Thoracic aorta (tissue), 2 donors: ENCODE measurements at places on chromosomes 16 and 17.

- no peak for DNase-seq
These were observed 47.4 kb upstream of the SLC38A10 start for GRCh38 chr17:81342269-81343070.

DNA sequence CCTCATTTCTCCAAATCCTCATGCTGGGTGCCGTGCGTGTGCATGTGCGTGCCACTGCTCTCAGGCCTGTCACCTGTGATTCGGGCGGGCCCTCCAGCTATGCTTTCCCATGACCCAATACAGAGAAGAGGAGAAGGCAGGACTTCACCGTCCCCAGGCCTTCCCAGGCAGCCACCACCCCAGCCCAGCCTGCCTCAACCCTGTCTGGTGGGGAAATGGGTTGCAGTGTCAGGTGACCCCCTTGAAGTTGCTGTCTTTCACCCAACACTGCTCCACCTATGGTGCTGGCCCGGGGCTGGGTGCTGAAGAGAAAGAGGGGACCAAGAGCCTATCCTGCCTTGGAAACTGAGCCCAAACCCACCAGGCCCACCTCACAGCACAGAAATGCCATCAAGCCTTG, 94.7 kb downstream of the GOSR1 start:
- DNase-seq = no peak

DNA sequence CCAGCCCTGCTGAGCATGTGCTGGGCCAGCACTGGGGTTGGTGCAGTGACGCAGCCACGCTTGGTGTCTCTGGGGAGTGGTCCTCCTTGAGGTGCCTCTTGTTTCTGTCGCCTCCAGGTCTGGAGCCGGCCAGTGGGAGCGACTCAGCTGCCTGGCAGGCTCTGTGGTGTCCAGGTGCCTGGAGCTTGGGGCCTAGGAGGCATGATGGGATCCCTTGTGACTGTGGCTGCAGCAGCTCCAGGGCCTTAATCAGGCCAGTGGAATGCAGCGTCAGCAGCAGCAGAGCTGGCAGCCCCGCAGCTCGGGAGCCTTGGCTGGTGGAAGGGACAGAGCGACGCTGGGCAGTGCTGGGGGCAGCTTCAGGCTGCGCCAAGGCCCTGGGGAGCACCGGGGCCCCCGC, 74.7 kb upstream of the CIBAR2 start:
- DNase-seq = no peak

DNA sequence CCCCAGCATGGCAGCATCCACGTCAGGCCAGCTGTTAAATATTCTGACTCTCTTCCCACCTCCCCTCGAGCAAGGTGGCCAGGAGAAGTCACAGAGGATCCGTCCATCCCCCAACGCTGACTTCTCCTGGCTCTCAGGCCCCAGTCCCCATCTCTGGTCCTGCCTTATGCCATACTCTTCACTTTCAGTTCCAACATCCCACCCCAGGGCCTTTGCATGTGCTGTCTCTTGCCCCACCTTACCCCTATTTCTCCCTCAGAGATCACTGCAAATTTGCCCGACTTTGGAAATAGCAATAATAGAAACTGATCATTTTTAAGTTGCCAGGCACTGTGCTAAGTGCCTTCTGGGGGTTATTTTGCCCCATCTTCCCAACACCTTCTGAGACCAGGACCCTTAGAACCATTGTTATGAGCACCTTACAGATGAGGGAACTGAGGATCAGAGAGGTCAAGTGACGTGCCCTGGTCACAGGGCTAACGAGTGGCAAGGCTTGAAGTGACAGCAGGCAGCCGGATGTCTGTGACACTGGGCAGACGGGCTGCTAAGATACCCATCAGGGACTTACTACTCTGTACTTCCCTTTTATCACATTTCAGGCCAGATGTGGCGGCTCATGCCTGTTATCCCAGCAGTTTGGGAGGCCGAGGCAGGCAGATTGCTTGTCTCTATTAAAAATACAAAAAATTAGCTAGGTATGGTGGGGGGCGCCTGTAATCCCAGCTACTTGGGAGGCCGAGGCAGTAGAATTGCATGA, 17.7 kb downstream of the HID1 start:
- DNase-seq = no peak

DNA sequence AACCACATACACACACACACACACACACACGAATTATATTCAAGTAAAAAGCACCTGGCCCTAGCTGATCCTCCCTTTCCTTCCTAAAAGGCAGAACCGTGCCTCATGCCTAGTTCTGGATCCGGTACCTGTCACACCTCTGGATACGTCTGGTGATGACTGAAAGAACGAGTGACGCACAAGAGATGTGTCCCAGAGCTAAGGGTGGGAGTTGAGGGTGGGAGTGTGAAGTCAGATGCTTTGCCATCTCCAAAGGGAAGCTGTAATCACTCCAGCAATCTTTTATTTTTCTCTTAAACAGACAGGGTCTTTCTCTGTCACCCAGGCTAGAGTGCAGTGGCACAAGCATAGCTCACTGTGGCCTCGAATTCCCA, 26.5 kb upstream of the GSG1L start:
- no peak for DNase-seq

DNA sequence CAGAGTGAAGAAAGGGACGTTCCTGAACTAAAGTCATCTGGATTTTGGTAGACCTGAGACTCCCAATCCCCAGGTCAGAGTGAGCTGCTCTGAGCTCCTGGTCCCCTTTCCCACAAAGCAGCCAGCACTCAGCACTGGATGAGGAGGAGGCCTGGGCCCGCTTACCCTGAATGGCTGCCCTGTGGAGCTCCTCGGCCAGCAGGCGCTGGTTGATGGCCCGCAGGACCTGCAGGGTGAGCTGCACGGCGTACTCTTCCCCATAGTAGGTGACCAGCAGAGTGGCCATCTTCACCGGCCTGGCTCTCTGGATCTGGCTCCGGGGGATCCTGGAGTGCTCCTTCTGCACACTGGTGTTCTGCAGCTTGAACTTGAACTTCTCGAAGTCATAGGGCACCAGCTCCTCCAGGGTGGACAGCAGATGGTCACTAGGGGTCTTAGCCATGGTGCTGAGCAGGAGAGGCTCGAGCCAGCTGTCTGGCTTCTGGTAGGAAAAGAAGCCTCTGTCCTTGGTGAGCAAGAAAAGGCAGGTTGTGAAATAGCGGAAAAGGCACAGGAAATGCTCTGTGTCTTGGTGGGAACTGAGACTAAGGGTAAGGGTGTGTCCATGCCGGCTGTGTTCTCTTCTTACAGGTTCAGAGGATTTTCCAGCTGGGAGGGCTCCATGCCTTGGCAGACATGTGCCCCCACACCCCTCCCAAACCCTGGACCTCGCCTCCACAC, at the start of gene MEFV:
Gene MEFV (minus strand): TSS at position 488 of the 720 bp plus-strand sequence. CDS start 46 bp downstream, at position 442.
- DNase-seq = no peak

DNA sequence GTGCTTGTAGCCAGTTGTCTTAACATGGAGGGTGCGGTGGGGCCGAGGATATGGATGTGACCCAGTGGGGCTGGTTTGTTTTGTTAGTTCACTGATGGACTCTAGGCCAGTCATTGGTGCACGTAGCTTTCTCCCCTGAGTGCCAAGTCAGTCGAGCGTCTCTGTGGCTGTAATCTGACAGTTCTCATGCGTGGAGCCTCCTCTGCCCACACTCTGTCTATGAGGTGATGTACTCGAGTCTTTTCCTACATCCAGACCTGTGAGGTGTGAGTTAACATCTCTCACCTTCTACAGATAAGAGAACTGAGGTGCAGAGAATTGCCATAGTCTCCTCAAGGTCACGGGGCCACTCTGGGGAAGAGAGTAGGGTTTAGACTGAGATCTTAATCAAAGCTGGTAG, 90.2 kb downstream of the MARCHF10 start:
- DNase-seq = no peak

GRCh38 chr16:73014768-73015167, 33.2 kb downstream of the ZFHX3 start:
- DNase-seq = no peak

- DNase-seq = no peak
These were observed 48.4 kb upstream of the SKAP1 start for GRCh38 chr17:48478224-48479013.

DNA sequence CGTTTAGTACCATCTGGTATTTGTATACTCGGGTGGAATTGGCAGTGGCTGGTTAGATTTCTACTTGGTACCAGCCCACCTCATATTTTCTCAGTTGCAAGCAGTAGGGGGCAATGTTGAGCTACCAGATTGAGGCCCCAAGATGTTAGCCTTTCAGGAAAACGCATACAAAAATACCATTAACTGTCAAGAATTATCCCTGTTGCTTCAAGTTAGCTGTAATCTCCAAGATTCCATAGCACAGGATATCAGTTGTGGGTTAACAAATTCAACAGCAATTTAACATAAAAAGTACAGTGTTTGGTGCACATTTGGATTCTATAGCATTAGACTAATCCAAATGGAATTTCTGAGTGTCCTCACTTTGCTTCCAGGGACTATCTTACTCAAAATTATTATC, 188.2 kb downstream of the FTO start:
- DNase-seq = no peak

DNA sequence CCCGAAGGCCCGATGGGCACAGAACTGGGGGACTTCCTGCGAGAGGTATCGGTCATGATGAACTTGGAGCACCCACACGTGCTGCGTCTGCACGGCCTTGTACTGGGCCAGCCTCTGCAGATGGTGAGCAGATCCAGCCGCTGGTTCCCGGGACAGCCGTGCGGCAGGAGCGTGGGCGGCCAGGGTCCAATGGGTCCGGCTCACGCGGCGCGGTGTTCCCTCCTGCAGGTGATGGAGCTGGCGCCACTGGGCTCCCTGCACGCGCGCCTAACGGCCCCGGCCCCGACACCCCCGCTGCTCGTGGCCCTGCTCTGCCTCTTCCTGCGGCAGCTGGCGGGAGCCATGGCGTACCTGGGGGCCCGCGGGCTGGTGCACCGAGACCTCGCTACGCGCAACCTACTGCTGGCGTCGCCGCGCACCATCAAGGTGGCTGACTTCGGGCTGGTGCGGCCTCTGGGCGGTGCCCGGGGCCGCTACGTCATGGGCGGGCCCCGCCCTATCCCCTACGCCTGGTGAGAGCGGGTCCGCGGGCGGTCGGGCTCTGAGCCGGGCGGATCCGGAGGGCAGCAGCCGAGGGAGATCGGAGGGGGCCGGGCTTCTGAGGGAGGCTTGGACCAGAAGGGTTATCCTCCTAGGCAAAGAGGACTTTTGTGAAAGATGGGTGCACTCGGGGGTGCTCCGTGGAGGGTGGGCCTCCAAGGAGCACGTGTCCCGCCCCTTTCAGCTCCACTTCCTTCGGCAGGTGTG, 3.0 kb downstream of the TNK1 start:
- no peak for DNase-seq

GRCh38 chr16:10688726-10689125, 6.0 kb downstream of the TEKT5 start:
- no peak for DNase-seq

DNA sequence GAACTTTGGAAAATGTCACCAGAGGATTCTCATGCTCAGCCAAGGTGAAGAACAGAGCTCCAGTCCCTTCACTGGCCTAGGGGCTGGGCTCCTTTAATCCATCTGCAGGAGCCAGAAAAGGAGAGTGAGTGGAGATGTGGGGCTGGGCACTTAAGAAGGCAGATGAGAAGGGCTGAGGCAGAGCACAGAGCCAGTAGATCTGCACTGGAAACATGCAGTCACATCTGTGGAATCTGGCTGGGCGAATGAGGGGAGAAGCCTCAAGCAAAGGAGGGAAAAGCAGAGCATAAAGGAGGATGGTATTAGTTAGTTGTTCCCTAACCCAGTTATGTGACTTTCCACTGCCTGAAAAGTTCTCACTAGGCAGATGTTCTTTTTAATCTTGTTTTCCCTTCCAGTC, 50.4 kb upstream of the BCAR1 start:
- no peak for DNase-seq

DNA sequence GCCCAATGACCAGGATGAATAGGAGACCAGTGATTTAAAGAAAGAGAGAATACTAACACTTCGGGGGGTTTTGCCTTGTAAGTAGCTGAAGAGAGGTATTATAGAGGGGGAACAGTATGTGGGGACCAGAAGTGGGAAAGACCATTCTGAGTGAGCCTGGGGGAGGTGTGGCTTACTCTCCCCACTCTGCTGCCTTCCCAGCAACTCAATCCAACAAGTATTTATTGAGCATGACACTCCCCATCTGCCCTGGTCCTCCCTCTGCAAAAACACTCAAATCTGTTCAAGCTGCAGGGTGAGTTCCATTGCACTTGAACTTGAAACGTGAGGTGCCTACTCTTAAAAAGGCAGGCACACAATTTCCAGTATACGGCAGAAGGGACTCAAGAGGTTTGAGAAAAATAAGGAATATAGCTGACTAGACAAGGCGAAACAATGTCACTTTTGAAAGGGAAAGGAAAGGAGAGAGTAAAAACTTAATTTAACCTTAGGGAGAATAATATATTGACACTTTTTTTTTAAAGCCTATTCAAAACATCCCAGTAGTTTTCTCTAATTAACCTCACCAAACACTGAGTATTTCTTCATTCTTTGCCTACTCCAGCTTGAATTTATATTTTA, 8.2 kb downstream of the FAM117A start:
- no peak for DNase-seq

DNA sequence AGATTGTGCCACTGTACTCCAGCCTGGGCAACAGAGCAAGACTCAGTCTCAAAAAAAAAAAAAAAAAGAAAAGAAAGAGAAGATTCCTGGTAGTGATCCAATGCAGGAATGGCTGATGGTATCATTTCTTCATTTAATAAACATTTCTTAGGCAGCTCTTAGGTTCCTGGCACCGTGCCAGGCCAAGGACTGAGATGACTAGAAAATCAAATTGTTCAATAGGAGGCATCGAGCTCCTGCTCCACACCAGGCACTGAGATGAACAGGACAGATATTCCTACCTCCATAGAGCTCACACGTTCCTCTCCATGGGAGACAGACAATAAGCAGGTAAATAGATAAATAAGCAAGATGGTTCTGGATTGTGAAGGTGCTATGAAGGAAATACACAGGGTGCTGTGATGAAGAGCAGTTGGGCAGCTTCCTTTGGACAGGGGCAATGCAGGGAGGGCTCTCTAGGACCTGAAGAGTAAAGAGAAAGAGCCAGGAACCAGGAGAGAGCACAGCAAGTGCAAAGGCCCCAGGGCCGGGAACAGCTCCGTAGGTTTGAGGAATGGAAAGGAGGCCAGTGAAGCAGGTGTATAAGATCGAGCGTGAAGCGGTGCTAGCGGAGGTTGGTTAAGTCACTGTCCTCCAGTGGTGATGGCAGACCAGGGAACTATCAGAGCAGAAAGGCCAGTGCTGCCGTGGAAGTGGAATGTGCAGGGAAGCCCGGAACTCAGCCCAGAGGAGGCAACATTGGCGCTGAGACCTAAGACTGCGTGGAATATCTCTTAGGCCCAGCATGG, 26.5 kb upstream of the CRHR1 start:
- DNase-seq = no peak

DNA sequence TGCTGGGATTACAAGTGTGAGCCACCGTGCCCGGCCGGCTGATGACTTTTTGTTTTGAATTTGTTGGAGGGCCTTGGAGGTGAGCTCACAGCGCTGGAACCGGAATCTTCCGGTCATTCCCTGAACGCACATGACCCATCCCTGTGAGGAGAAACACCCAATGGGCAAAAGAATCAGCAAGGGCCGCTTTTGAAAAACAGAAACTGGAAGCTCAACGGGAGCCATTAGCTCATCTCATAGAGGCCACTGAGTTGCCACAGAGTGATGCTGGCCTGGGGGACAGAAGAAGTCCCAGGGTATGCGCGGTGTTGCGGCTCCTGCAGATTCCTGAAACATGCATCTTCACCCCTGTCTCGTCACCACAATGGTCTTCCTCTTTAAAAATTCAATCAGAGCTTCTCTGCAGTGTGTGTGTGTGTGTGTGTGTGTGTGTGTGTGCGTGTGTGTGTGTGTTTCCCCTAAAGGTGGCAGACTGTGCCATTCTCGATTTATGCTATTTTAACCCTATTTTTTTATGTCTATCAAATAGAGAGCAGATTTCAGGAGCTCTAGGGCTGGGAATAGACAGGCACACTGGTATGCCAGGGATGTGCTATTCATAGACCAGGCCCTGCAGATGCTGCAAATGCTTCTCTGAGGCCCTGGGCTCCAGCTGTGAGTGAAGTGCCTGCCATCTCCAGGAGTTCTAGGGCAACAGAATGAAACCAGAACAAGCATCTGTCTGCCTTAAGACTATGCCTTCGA, 68.3 kb downstream of the MARCHF10 start:
- DNase-seq = no peak
